ENCODE measurements at places on chromosomes 6 and 20. TPM values are rescaled to one million over a fixed set of nuclear protein-coding genes. Genes with fewer than 3 reads are reported as not detected.

- DNase-seq, result peak; percentile 94
Observed at GRCh38 chr6:36985808-36986703, at the start of gene MTCH1. TSS of gene MTCH1 (minus strand) at chr6:36986196. CDS start at chr6:36986173, 23 bp downstream.

GRCh38 chr6:4085332-4085700, 6.4 kb upstream of the FAM217A start:
- no peak for DNase-seq

Gene GTSF1L
- total RNA-seq, result not detected

Gene DLK2
- 0.22 TPM for total RNA-seq

- DNase-seq, result no peak
Observed at GRCh38 chr20:35462351-35462750, 7.0 kb downstream of the CEP250 start.

- DNase-seq, result no peak
Observed at GRCh38 chr6:34484899-34485298, 19.0 kb downstream of the PACSIN1 start.

- DNase-seq, result peak; percentile 19
Observed at GRCh38 chr6:134345789-134346188, 27.9 kb upstream of the SGK1 start.

DNA sequence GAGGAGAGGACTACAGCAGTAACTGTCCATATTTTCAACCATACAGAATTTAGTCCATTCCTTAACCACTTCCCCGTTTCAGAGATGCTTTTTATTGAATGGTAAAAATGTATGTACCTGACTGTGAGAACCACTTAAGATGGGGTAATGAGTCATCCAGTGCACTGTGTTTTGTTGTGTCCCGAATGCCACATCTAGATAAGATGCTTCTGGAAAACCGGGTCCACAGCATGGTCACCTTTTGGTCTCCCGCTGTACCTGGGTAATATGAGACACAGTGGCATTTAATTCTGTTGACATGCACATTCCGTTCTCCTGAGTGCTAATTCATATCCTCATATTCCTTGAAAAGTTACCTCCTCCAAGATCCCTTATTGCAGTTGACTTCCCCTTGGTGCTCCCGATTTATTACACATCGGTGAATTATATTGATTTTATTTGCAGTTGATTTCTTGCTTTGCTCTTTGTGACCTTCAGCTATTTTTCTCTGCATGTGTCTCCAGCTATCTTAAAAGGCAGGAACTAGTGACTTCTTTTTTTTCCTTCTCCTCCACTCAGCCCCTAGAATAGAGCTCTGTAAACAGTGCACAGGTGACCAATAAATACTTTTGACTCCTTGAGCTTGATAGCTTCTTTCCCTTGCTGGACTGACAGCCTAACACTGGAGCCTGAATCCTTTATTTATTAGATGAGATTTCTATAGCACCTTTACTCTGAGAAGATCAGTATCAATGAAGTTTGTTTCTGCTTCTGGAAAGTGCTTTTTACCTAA, 314.6 kb downstream of the ZFAND3 start:
- DNase-seq, result no peak

DNA sequence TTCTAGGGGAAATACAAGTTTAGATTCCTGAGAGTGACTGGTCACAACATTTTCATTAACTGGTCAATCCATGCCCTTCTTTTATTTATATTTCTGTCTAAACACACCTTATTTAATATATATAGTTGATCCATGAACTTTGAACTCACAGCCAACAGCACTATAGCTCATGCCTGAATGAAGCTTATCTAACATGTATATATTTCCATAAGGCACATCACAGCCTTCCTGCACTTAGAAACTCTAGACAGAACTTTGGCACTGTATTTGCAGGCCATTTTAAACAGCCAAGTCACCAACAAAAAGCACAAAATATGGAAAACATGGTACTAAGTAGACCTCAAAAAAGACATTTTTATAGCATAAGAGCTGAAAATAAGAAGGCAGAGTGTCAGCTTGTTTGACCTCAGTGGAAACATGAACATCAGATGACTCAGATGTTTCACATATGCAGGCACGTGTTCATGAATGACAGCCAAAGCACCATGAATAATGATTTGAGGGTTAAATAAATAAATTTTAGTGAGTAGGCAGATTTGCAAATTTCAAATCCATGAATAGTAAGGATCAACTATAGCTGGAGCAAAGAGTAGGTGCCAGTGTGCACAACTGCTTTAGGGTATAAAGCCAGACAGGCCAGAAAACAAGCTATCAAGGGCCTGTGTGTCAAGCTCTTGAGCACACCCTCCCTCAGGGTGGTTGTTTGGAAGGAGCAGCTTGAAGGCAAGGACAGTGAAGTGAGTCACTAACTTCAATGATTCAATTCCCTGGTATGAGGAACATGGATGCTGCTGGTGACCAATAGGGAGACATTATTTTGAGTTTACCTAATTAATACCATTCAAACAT, 88.9 kb upstream of the NT5E start:
- DNase-seq, result peak; percentile 90

Gene MTFR2
- 0.60 TPM for total RNA-seq

Gene COL20A1
- total RNA-seq, result 0.20 TPM

GRCh38 chr20:49210757-49211110, 8.5 kb upstream of the DDX27 start:
- DNase-seq, result no peak

Gene EBF4
- total RNA-seq, result 3.8 TPM

- DNase-seq, result no peak
Observed at GRCh38 chr6:106518748-106519147, 110.5 kb downstream of the RTN4IP1 start.

Gene FNDC11
- 2.6 TPM for total RNA-seq

Gene ARHGAP40
- total RNA-seq, result not detected

Gene CLPSL1
- total RNA-seq, result not detected

DNA sequence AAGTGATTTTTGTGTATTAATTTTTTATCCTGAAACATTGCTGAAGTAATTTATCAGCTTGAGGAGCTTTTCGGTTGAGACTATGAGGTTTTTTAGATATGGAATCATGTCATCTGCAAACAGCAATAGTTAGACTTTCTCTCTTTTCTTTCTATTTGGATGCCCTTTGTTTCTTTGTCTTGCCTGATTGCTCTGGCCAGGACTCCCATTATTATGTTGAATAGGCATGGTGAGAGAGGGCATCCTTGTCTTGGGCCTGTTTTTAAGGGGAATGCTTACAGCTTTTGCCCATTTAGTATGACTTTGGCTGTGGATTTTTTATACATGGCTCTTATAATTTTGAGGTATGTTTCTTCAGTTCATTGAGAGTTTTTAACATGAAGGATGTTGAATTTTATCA, 207.6 kb upstream of the DEFB112 start:
- no peak for DNase-seq

GRCh38 chr6:30156262-30156599, 4.8 kb downstream of the TRIM10 start:
- DNase-seq, result peak; percentile 90

DNA sequence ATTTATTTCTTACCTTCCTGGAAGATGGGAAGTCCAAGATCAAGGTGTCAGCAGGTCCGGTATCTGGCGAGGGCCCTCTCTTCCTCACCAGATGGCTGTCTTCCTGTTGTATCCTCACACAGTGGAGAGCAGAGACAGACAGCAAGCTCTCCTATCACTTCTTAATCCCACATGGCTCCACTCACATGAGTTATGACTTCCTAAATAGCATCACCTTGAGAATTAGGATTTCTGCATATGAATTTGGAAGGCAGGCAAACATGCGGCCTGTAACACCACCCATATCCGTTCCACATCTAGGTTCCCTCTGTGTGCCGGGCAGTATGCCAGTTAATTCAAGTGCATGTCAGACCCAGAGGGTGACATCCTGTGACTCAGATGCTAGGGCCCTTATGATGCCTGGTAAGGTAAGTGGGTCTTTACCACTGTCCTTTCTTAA, 2.1 kb downstream of the RAET1E start:
- DNase-seq, result peak; percentile 76

DNA sequence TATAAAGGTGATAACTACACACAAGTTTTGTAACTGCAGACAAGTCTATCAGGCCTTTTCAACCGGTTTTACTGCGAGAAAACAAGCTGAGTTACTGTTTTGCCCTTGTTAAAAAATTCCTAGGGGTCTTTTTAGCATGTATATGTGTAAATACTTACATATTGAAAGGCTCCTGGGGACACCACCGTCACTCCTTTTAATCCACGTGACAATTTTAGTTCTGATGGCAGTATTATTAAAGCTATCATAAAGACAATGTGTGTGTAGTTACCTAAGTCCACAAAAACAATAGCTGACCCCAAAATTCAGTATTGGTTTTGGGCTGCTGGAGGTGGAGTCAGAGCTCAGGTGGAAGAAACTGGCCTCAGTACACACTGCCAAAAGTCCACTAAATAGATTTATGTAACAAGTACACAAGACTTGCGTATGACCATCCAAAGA, 41.3 kb upstream of the HFE start:
- no peak for DNase-seq

GRCh38 chr20:35820715-35821114, 48.9 kb downstream of the PHF20 start:
- no peak for DNase-seq

Gene TRIM15
- not detected for total RNA-seq

DNA sequence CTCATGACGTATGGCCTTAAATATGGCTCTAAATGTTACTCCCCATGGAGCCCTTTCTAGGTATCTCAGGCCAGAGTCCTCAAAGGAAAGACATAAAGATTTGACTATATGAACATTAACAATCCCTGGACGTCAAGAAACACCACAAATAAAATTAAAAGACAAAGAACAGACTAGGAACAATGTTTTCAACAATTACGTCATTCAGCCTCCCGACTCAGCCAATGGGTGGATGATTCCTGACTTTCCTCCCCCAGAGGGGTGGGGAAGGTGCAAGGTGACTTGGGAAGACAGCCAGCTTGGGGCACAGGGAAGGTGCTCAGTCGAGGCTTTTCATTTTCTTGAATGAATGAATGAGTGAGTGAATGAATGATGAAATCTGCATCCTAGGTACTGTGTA, 157.4 kb downstream of the TFAP2C start:
- DNase-seq, result no peak

Gene PTPRT
- not detected for total RNA-seq

Gene TRDN
- not detected for total RNA-seq

GRCh38 chr6:85672623-85673022, 29.9 kb upstream of the SYNCRIP start:
- no peak for DNase-seq

DNA sequence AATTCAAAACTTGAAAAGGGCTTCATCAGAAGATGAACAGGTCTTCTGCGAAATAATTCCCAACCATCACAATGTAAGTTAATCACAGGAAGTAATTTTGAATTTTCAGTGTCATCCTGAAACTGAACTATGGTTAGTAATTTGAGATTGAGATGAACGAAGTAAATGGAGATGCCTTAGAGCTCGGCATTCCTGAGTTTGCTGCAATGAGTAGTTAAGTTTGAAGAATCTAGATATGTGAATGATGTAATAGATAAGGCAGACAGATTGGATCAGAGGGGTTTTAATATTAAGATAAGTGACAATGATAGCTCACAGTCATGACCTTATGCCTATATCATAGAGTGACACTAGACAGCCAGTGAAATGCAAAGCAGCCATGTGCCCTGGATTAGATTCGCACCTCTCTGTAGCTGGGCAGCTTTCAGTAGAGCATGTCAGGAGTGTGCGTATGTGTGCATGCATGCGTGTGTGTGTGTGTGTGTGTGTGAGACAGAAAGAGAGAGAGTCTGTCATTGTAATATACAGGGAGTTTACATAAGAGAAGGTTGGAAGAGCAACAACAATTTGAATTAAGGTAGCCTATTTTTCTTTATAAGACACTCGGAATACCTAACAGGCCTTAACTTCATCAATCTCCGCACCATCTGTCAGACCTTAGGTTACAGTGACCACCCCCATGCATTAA, 233.0 kb downstream of the GMPR start:
- DNase-seq, result no peak

- no peak for DNase-seq
Observed at GRCh38 chr20:49466114-49466912, 16.2 kb downstream of the KCNB1 start.

Gene OR2J3
- not detected for total RNA-seq

DNA sequence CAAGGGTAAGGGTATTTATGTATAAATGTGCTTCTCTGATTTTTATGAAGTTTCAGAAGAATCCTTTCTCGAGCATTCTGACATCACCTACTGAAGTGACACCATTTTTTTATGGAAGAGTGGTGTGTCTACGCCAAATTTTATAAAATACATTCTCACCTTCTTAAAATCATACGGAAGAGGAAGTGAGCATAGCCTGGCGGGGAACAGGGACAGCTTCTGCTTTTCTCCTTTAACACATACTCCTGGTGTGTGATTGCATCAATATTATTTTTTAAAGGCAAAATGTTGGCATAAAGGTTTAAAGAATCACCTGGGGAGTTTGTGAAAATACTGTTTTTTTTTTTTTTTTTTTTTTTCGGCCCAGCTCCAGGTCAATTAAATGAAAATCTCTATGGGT, 733.6 kb upstream of the MAN1A1 start:
- no peak for DNase-seq

GRCh38 chr6:2633736-2634135, 117.0 kb downstream of the MYLK4 start:
- DNase-seq, result no peak

- DNase-seq, result no peak
Observed at GRCh38 chr6:31877651-31878161, 1.1 kb downstream of the SLC44A4 start.

DNA sequence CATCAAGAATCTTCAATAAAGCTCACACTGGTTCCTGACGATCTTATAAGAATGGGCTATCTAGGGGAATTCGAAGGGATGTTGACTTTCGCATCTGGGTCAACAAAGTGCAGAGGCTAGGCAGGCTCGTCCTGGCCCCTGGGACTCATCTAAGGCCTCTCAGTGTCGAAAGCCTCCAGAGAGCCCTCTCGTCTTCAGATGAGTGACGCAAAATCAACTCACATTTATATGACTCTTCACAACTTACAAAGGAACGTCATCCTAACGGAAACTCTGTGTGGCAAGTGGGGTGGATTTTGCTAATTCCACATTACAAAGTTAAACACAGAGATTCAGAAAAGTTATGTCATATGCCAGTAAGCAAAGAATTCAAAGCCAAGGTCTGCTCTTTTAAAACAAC, 270.5 kb upstream of the EXOC2 start:
- no peak for DNase-seq

DNA sequence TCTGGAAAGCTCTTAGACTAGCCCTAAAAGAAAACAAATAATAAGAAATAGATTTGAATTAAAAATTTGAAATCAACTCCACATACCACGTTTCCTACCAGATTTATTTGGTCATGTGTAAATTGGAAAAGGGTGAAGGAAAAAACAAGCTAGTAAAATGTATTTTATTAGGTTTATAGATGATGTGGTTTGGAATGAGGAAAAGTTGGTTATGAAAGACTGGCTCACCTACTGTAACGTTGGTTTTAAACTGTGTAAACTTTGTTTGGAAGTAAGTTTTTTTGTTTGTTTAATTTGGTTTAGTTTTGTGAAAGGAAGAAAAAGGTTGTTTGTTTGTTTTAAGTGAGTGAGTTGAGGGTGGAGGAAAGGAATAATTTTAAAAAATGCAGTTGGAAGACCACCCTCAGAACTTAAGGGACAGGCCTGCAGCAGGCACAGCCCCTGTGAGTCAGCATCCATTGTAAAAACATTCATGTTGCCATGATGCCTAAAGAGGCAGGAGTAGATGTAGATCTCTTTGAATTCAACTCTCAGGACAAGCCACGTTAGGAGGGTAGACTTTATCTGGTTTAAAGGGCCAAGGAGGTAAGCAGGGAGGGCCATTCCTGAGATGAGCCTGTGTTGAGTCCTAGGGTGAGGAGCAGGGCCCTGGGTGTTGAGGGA, 93.7 kb upstream of the SCGN start:
- no peak for DNase-seq

All from lung microvascular endothelial cell (primary cell).